ENCODE measurements at places on chromosomes 5 and 9.

- DNase-seq = no peak
Measured at GRCh38 chr5:170591054-170591453, 87.2 kb downstream of the KCNIP1 start.

DNA sequence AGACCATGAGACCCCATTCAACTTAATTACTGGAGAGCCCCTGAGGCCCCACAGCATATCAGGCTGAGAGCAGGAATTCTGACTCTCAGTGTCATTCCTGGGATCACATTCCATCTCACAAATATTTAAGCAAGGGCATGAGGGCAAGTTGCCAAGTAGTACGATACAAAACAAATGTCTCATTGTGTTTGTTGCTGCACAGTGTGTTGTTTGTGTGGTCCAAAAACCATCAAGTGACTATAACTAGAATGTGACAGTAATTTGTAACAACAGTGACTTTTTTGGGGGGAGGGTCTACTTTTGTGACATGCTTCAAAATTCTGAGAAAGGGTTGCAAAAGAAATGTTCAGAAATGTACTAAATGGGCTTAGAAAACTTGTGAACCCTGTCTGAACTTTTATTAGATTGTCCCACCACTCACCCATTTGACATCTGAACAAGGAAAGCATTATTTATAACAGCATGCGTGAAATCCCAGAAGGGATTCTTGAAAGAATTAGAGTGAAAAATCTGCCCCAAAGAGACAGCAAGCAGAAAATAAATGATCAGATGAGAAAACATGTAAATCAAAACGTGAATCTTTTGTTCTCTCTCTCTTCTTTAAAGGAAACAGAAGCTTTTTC, 347.0 kb downstream of the NTRK2 start:
- DNase-seq = no peak

DNA sequence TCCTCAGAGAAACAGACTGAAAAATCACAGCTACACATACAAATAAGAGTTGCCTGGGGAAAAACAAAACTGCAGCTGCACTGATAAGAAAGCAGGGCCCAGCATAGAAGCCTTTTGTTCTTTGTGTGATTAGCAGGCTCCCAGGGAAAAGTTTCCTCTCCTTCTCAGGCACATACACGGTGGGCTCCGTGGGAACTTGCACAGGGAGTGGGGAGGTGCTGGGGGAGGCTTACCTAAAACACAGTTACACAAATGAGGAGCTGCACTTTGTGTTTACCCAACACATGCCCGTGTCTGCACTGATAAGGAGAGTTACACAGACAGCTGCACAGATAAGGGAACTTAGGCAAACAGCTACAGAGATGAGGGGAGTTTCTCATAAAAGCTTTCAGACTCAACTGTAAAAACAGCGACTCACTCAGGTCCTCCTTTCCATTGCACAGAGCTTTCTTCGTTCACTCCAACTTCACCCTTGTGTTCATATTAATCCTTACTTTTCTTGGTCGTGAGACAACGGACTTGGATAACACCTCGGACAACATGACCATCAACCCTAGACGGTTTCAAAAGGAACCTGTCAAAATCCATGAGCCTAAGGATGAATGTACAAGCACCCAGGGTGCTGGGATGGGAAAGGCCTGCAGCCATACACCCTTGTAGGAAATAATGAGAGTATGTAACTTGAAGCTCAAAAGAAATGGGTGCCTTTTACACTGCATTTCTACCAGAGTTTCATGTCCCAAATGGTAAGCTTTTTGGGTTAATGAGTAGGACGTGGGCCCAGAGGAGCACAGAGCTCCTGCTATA, 50.8 kb downstream of the SERINC5 start:
- DNase-seq = no peak

GRCh38 chr5:73948720-73949119, 322.7 kb downstream of the ARHGEF28 start:
- no peak for DNase-seq

- no peak for DNase-seq
Measured at GRCh38 chr5:151216781-151217180, 7.1 kb downstream of the CCDC69 start.

DNA sequence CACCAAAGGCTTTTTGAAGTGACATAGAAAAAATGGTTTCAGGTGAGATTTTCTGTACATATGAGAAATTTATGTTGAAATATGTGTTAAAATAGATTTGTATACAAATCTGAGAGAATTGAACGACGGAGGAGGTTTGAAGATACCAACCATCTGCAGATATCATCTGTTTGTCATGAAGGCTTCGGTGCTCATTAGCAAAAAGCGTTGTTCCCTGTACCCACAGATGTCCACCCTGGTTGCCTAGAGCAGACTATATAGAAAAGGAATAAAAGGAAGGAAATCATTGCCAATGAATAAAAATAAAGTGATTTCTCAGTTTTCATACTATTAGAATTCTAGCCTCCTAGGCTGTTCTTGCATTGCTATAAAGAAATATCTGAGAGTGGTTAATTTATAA, 2262.8 kb upstream of the ACO1 start:
- no peak for DNase-seq

DNA sequence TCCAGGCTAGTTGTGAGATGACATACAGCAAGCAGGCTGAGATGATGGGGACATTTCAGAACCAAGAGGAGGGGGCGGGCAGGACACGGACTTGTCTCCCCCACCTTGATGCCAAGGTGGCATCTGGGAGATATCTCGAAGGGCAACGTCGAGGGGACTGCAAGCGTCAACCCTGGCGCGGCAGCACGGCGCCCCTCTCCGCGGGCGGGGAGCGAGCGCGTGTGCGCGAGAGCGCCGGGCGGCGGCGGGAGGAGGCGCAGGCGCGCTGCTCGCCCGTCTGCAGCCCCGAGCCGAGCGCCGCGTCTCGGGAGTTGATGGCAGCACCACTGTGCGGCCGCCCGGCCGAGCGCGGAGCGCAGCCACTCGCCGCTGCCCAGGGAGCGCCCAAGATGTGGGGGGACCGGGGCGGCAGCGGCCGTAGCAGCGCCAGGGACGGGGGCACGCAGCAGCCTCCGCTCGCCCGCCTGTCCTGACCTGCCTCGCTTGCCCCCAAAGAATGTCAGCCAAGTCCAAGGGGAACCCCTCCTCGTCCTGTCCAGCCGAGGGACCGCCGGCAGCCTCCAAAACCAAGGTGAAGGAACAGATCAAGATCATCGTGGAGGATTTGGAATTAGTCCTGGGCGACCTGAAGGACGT, at the start of gene PRR16:
Gene PRR16 (plus strand): TSS at position 310 of the 636 bp plus-strand sequence.
- no peak for DNase-seq

DNA sequence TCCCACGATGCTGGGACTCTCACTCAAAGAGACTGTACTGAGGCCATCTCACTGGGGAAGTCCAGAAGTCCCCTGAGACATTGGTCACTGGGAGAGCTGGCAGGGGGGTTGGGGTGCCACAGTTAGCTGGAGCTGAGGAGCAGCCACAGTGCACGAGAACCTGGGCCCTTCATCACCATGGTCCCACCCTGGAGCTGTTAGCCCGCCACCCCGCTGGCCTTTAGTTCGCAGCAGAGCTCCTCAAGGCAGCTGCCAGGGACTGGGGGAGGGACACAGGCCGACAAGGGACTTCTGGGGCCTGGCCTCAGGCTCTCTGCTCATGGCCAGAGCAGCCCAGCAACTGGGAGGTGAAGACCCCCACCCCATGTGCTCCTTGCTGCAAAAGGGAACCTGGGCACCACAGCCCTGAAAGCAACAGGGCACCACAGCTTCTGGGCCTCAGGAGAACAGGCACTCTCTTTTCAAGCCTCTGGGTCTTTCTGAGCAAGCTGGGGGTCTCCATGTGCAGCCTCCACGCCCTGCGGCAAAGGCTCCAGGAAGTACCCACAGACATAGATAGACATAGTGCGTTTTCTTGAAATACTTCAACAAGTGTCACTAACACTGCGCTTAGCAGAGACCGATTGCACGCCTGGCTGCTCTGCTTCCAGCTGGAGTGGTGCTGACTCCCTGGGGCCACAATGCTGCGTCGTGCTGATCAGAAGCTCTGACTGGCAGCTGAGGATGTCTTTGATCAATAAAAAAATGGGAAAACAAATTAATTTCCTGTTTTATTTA, 46.0 kb downstream of the VAV2 start:
- no peak for DNase-seq

DNA sequence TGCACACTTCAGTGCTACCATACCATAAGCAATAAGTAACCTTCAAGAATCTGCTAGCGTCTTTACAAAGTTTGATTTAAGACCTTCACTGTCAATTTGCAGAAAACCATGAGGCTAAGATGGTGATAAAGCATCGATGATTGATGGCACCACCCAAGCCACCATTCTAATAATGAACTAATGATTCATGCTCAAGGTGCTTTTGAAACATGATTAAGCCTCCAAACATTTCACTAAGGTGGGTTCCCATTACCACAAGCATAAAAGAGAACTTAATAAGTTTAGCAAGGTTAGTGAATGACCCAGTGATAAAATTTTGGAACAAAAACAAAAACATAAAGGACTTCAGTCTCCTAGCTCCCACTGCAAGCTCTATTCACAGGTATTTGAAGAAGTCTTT, 214.7 kb downstream of the FBXL17 start:
- no peak for DNase-seq

DNA sequence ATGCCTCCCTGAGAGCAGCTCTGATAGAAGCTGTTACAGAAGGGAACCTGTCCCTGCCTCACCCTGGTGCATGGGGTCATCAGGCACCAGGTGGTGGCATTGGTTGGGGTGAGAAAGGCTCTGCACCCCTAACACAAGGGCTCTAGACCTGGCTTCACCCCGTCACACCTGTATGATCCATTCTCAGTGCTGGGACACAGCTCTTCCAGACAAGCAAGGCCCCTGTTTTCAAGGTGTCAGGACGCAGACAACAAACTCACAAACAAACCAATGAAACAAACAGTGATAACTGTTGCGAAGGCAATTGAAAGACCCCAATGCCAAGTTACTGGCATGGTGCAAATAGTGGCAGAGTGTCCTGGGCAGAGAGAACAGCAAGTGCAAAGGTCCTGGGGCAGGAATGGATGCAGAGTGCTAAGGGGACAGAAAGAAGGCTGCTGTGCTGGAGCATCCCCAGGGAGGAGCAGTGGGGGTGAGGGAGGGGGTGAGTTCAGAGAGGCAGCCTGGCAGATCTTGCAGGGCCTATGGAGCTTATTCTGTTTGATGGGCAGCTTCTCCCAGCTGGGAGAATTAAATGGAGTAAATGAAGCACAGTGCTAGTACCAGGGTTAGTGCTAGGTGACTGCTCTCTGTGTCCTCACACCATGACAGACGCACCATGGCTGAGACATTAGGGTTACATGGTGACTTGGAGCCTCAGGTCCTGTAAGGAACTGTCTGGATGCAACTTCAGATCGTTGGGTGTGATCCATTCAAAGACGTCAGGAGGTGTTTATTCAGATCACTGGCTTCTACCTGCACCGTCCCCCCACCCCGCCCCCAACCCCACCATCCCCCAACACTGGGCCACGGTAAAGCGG, 67.9 kb upstream of the UNC5A start:
- DNase-seq = no peak

DNA sequence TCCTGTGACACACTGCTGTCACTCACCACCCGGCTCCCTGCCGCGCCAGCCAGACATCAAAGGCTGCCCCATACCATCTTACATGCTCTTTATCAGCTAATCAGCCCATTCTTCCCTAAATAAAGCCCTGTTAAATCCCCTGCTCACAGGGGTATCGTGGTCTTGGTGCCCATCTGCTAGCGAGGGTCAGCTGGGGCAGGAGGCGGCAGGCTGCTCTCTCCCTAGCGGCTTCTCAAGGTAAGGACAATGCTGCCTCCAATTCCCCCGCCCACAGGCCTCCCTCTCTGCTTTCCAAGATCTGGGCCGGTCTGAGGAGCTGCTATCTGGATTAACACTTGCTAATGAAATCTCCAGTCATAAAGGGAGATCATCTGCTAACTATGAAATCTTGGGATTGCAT, 26.8 kb downstream of the BARHL1 start:
- DNase-seq = no peak

GRCh38 chr5:115396688-115397087, 100.2 kb upstream of the CCDC112 start:
- DNase-seq = no peak

DNA sequence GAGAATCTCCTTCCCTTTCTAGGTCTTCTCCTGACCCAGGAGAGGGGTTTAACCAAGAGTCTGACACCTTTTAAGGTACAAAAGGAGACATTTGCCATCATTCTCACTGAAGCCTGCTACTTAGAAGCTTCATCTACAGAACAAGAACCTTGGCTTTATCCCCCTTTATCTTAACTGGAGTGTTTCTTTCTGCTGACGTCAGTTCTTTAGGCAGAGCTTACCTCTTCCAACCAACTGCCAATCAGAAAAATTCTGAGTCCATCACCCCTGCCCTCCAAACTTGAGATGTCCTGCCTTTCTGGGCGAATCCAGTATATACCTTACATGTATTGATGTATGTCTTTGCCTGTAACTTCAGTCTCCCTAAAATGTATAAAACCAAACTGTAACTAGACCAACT, 37.2 kb downstream of the PLEKHG4B start:
- no peak for DNase-seq
